ENCODE measurements at places on chromosomes 16 and 17.

DNA sequence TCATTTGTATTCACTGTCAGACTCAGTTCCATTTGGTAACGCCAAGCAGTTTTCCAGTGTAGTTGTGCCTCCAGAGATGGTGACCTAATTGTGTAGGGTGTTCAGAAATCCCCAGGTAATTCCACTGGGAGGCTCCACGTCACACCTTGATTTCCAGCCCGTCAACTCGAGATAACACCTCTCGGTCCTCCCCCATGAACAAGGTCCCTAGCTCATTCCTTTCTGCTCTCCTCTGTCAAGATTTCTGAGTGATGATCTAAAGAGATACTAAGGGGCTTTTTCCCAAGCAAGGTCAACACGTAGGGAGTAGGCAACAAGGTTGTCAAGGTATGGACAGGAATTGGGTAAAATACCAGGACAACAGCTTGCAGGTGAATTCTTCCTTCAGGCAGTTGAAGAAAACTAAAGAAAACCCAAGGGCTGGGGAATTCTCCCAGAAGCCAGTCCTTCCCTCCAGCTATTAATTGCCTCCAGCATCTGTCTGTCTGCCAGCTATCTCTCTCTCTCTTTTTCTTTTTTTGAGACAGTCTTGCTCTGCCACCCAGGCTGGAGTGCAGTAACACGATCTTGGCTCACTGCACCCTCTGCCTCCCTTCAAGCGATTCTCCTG is 31.4 kb downstream of the GPRC5B start:
- DNase-seq = no peak

GRCh38 chr16:11117576-11118211 is 138.3 kb downstream of the SOCS1 start:
- DNase-seq = no peak

GRCh38 chr17:75645889-75646637 is 12.8 kb downstream of the SMIM5 start:
- no peak for DNase-seq

GRCh38 chr17:69575346-69575761 is 160.9 kb downstream of the MAP2K6 start:
- no peak for DNase-seq
